ENCODE measurements at places on chromosomes 1 and 21.
A peak's percentile ranks its signal among the peaks of the same experiment; 100 is the strongest.

- DNase-seq = no peak
Measured at GRCh38 chr1:54792686-54793282, 8.3 kb downstream of the TTC22 start.

GRCh38 chr1:59020151-59020997 lies 236.5 kb upstream of the JUN start:
- DNase-seq = no peak

DNA sequence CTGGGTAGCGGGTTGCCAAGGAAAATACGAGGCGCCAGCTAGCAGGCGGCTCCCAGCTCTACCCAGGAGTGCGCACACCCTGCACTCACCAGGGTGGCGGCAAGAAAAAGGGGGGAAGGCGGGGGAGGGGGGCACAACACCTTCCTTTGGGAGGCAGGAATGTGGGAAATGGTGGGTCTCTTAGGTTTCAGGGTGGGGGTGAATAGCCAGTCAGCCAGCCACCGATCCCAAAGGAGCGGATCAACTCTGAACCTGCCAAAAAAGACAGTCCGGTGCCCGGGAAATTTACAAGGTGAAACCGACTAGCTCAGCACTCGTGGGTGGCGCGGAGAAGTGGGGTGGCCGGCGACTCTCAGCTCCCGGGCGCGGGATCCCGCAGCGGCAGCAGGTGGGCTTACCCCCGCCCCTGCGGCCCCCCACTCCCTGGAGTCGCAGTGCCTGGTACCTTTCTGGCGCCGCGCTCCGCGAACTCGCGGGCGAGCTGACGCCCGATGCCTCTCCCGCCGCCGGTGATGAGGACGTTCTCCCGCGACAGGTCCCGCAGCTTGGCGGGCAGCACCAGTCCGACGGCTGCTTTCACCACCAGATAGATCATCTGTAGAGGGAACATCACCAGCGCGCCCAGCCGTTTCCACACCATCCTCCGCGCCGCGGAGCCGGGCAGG lies 1.2 kb downstream of the DHRS3 start:
- no peak for DNase-seq

GRCh38 chr1:226665505-226666163 lies 73.4 kb downstream of the ITPKB start:
- DNase-seq = no peak

DNA sequence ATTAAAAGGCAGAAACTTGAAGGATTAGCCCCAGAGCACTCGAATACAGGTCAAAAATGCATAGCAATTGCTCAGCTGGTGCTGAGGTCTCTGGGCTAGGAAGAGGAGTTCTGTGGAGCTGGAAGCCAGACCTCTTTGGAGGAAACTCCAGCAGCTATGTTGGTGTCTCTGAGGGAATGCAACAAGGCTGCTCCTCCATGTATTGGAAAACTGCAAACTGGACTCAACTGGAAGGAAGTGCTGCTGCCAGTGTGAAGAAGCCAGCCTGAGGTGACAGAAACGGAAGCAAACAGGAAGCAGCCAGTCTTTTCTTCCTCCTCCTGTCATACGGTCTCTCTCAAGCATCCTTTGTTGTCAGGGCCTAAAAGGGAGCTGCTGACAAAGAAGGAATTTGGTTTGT lies 233.4 kb upstream of the FGGY start:
- no peak for DNase-seq

- DNase-seq = no peak
Measured at GRCh38 chr1:14254251-14254650, 344.2 kb upstream of the KAZN start.

- DNase-seq = no peak
Measured at GRCh38 chr1:206715552-206716158, 30.9 kb downstream of the MAPKAPK2 start.

GRCh38 chr1:5577255-5578040 lies 414.8 kb downstream of the NPHP4 start:
- no peak for DNase-seq

DNA sequence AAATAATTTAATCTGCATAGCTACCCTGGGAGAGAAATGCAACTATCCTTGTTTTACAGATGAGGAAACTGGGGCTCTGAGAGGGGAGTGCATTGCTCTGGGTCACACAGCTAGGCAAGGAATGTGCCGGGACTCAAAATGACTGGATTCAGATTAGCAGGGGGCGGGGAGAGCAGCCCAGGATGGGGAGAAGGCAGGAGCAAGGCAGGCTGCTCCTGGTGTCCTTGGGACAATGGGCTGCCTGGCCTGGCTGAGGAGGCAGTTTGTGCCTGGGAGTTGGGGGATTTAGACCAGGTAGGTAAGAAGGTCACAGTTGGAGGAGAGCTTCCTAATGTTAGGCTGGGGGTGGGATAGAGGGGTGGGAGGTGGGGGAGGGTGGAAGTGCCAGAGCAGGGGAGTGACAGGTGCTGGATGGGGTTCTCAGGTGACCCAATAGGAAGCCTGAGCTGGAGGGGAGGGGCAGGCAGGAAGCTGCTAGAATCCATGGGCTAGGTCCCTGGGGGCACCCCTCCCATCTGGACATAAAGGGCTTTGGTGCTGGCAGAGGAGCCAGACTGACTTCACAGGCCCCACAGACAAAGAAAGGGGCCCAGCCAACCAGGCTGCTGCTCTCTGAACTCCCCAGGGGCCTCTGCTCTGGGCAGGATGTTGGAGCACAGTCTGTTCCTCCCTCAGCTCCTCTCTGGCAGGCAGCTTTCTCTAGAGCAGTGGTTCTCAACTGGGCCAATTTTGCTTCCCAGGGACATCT lies 29.0 kb downstream of the TRIM62 start:
- no peak for DNase-seq

- DNase-seq = no peak
Measured at GRCh38 chr1:165875171-165875570, 47.8 kb downstream of the UCK2 start.

GRCh38 chr1:32900956-32901822 lies at the start of gene TMEM54:
Gene TMEM54, minus strand, starts transcription at chr1:32901389. Its CDS starts 151 bp downstream, at chr1:32901238.
- no peak for DNase-seq

DNA sequence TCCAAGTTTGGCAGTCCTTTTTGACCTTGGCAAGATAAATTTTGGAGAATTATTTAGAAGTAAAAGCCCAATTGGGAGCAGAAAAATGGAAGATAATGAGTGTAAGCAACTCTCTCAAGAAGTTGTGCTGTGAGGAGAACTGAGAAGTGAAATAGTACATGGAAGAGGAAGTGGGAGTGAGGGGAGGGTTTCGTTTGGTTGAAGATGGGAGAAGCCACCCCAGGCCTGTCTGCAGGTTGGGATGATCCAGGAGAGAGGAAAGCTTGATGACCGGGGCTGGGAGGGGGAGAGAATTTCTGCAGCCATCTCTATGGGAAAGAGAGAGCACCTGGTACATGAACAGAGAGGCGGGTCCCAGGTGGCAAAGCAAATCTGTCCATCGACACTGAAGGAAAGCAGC lies 8.6 kb upstream of the RCAN1 start:
- DNase-seq = no peak

GRCh38 chr1:158335213-158335532 lies 3.8 kb upstream of the CD1B start:
- DNase-seq = no peak

- DNase-seq = no peak
Measured at GRCh38 chr1:117120774-117121588, 568 bp downstream of the TRIM45 start.

- DNase-seq = no peak
Measured at GRCh38 chr1:178489399-178489798, 7.4 kb downstream of the CLEC20A start.

DNA sequence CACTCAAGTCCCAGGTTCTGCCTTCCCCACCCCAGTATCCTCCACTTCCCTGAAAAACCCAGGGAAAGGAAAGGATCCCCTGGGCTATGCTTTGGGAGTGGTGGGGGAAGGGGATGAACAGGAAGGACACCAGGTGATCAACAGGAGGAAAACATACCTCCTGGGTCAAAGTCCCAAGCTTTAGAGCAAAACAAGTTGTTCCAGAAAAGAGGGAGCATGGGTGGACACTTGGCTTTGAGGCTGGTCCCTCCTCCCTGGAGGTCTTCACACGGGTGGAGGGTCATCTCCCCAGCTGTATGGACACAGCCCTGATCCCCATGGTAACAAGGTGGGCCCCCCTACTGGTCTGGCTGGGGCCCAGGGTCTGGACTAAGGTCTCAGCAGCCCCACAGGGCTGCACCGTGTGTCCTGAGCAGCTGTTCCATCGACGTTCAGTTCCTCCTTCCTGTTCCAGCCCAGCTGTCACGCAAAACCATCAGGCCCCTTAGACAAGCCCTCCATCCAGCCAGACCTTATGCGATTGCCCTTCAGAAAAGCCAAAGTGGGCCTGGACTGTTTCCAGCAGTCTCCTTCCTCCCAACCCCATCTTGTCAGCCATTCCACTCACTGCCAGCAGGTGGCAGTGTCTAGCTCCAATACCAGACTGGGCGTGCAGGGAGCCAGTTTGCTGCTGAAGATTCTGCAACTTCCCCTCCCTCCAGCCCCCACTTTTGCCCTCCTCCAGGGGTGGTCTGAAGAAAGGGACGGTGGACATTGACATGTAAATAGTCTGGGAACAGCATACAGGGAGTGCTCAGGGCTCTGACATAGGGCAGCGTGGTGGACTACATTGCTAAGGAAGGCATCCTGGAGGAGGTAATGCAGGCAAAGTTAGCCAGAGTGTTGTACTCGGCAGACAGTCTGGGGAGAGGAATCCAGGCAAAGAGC lies 2.9 kb upstream of the PDZK1IP1 start:
- DNase-seq = no peak

DNA sequence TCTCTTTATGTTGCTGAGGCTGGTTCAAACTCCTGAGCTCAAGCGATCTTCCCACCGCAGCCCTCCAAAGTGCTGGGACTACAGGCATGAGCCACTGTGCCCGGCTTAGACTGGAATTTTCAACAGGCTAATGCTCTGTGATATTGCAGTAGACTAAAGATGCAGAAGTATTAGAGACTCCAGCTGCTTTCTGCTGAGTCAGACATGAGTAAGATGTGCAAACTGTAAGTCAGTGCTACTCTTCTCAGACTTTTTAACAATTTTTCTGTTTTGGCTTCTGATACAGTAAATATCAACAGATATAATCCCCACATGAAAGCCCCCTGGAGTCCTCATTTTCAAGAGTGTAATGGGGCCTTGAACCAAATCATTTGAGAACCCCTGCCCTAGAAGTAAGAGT lies 29.3 kb upstream of the NLRP3 start:
- no peak for DNase-seq

DNA sequence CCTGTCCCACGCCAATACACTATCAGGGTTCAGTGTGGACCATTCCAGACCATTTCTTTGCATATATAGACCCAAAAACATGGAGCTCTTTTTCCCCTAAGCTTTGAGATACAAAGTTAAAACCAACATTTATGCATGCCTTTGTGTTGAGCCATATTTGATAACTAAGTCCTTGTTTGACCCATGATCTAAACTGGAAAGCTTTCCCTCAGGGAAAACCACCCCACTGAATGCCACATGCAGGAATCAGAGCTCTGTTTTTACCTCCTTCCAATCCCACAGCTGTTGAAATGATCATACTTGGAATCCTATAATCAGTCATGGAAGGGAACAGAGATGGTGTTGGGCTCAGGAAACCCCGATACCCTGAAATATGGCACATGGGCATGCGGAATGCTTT lies 14.8 kb upstream of the SLC45A1 start:
- peak; percentile 24 for DNase-seq
